ENCODE measurements at places on chromosomes 7 and 10.

- no peak for DNase-seq
These were observed 26.7 kb downstream of the PTN start for GRCh38 chr7:137316648-137317353.

GRCh38 chr10:125054669-125055268 lies 105.6 kb downstream of the CTBP2 start:
- no peak for DNase-seq

DNA sequence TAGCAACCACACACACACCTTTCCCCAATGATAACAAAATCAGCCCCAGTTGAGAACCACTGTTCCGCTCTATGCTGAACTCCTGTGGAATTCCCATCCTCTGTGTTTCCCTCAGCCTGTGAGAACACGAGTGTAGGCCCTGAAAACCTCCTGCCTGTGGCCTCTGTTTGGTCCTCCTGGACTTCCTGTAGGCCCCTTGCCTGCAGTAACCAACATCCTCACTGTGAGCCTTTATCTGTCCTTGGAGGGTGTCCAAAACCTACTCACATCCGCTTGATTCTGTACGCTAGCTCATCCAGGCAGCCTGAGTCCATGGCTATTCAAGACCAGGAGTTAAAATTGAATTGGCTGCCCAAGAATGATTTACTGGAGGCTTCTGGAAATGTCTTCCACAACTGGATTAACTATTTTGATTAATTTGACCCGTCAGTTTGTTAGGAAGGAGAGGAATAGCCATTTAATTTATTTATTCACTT lies 149.8 kb downstream of the AKR1D1 start:
- DNase-seq = no peak

DNA sequence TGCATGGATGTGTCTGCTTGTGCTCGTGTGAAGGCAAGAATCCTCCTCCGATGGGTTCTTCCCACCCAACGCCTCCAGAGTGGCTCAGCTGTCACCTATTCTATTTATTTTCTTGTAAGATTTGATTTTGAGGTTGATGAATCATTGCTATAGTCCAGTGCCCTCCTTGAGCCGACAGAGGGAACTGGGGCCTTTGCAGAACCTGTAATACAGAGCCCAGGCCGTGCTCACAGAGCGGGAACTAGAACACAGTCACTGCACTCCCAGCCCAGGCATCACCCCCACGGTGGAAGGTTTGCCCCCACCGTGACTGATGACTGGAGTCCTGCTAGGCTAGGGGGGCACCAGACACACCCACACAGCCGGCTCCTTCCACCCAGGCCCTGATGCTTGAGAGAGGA lies 2.0 kb downstream of the RARRES2 start:
- no peak for DNase-seq

DNA sequence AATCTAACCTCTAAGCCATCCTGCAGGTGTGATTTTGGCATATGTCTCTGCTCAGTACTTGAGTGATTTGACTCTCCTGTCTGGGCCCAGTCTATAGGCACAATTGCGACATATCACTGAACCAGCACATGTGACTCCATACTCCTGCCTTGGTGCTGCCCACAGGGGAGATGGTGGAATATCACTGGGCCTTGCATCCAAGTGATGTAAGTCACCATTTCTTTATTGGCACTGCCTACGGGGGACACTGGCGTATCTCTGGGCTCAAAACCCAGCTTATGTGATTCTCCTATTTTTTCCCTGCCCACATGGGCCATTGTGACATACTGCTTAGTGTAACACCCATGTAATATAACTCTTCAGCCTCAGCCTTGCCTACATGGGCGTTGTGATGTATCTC lies 48.1 kb upstream of the ZNF680 start:
- DNase-seq = no peak

DNA sequence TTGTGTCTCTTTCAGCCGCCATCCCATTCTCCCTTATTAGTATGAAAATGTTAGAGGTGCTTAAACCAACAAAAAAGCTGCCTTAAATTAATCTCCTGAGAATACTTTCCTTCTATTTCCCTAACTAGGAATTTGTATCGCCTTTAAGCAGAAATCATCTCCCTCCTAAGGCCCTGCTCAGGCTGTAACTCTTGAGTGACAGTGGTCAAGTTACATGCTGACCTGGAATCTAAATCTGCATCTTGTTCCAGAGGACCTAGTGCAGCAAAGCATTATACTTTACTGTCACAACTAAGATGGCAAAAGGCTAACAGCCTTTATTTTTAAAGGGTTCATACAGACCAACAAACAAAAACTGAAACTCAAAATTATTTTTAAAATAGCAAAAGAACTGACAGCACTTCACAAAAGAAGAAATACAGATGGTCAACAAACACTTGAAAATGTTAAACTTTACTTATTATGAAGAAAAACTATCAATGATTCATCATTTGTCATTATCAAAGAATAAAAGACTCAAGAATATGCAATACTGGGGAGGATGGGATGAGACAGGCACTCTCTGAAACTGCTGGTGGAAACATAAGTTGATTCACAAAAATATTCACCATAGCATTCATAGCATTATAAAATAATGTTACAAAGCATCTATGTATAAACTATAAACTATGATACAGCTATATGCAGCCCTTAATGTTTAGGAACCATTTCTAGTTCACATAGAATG lies 11.0 kb downstream of the CYREN start:
- no peak for DNase-seq

- DNase-seq = no peak
These were observed 26.9 kb downstream of the ZEB1 start for GRCh38 chr10:31345886-31346285.

DNA sequence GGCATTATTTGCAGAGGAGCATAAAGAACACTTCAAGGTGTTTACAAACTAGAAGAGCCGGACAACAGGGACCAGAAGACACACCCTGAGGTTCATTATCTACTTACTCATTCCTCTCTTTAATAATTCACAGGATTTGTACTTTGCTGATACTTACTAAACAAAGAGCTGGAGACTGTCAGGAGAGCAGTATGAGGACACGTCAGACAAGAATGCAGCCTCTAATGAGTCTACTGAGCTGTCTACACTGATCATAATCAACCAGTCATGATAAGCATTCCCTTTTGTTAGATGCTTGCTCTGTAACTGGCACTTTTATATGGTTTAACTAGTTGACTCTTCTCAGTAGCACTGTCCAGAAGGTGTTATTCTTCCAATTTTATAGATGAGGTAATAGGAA lies 243.3 kb upstream of the CDC14C start:
- DNase-seq = no peak

DNA sequence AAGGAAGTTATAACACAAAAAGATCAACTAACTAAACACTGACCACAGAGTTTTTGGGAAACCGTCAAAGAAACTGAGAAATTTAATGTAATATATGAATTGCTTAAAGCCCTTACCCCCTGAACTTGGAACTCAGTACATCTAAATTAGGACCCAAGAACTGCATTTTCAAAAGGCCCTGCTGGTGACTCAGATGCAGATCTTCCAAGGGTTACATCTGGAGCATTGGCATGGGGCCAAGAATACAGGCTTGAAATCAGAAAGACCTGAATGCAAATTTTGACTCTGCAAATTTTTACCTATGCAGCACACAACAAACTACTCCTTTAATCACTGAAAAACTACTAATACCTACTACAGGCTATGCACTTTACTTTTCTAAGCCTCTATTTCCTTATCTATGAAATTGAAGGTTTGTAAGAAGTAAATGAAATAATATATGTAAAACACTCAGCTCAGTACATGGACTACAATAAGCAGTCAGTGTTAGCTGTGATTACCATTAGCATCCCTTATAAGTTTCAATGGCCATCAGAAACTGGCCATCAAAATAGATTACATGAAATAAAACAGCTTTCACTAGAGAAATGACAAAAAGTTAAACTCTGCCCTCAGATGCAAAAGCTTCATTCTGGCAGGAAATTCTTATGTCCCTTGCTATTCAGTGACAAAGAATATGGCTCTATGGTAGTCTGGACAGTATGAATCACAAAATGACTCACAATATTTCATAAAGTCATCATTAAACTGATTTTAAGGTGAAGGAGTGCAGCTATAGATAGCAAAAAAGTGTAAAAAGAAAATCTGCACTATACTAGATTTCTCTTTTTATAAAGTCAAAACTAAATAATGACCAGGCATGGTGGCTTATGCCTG lies 43.6 kb downstream of the NSUN6 start:
- no peak for DNase-seq

Measured in natural killer cell treated with Interleukin-12 subunit alpha and Interleukin-12 subunit beta and Interleukin-15 and Interleukin-18, amount 100 ng/mL, for 72 hours (primary cell).